ENCODE measurements at places on chromosomes 4 and X.

- DNase-seq, result no peak
These were observed 5.5 kb upstream of the C4orf50 start for GRCh38 chr4:6023731-6024130.

GRCh38 chrX:13778916-13779315 is 38.0 kb downstream of the GPM6B start:
- peak; percentile 36 for DNase-seq

DNA sequence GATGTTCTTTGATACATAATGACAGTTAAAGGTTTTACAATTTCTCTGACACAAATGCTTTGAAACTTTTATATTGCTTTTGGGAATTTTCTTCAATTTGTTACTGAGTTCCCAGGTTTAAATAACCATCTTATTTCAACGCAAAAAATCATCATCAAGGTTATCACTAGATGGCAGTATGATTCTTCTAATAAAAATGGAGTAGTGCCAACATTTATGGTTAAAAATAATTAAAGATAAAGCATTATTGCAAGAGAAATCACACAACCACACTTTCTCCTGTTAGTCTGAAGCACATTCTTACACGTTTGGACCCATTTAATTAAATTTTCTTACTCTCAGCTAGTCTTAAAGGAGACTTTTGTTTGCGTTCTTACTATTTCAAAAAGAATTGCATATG is 611.3 kb upstream of the CPXCR1 start:
- no peak for DNase-seq

DNA sequence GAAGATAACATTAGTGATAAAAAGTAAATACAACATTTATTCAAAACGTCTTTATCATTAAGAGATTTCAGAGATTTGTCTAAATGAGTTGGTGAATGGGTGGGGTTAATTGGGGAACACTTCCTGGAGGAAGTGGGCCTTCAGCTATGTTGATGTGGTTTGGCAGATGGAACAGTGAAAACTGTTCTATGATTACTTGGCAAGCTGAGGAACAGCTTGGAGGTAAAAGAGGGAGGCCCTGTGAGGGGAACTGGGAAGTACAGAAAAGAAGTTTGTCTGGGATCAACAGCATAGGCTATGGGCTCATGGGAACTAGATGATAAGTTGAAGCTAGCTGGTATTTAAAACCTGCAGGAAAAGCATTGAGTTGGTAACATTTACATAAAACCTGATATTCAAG is 26.0 kb downstream of the OCRL start:
- DNase-seq, result peak; percentile 12

GRCh38 chrX:31543634-31544033 is 471.8 kb upstream of the FTHL17 start:
- DNase-seq, result peak; percentile 50

DNA sequence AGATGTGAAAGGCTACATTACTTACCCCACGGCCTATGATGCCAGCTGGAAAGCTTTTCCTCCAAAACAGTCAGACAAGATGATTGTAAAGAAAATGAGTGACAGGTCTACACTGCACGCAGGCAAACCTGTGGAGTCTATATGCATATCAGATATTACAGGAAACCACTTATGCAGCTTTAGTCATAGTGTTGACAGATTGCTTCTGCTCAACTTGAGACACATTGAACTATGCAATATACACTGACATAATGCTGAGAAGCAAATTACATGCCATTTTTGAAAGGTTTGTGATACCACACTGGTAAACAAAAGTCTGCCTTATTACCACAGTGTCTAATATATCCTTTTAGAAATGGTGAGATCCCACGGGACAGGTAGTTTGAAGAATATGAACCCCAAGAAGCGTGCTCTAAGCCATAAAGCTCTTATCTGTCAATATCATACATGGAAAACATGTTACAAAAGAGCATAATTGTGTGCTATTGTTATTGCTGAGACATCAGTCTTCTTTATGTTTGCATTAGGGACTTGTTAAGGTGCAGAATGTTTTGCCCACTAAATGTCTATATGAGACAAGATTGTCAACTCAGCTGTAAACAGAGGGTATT is 1835.8 kb upstream of the TENM3 start:
- no peak for DNase-seq

GRCh38 chr4:173138624-173139023 is 30.0 kb upstream of the GALNT7 start:
- no peak for DNase-seq

- DNase-seq, result peak; percentile 71
These were observed 45.0 kb downstream of the SNX25 start for GRCh38 chr4:185254434-185254833.

- DNase-seq, result peak; percentile 39
These were observed 400.5 kb downstream of the RAPGEF2 start for GRCh38 chr4:159503236-159504008.

GRCh38 chrX:124829930-124830329 is 483.6 kb downstream of the SH2D1A start:
- no peak for DNase-seq

Data from astrocyte (in vitro differentiated cells and primary cell).